ENCODE measurements at places on chromosomes 2 and 18.

- DNase-seq = no peak
Observed at GRCh38 chr2:217294211-217294610, 434.3 kb upstream of the TNP1 start.

DNA sequence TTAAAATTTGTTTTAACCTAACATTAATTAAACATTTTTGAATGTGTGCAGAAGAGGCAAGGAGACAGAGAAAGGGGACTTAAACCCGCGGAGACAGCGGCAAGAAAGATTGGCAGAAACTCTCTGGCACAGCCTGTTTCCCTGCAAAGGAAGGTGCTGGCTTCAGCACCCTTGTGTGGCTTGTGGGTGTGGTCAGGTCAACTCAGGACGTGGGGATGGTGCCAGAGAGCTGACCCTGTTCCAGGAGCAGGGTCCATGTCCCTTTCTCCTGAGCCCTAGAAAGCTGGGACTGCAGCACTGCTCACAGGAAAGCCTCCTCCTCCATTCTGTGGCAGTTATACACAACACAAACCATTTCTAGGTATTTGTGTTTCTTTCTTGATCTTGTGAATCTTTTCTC, 176.2 kb upstream of the ST6GAL2 start:
- no peak for DNase-seq

GRCh38 chr2:27042159-27042661, 9.3 kb upstream of the AGBL5 start:
- DNase-seq = no peak

DNA sequence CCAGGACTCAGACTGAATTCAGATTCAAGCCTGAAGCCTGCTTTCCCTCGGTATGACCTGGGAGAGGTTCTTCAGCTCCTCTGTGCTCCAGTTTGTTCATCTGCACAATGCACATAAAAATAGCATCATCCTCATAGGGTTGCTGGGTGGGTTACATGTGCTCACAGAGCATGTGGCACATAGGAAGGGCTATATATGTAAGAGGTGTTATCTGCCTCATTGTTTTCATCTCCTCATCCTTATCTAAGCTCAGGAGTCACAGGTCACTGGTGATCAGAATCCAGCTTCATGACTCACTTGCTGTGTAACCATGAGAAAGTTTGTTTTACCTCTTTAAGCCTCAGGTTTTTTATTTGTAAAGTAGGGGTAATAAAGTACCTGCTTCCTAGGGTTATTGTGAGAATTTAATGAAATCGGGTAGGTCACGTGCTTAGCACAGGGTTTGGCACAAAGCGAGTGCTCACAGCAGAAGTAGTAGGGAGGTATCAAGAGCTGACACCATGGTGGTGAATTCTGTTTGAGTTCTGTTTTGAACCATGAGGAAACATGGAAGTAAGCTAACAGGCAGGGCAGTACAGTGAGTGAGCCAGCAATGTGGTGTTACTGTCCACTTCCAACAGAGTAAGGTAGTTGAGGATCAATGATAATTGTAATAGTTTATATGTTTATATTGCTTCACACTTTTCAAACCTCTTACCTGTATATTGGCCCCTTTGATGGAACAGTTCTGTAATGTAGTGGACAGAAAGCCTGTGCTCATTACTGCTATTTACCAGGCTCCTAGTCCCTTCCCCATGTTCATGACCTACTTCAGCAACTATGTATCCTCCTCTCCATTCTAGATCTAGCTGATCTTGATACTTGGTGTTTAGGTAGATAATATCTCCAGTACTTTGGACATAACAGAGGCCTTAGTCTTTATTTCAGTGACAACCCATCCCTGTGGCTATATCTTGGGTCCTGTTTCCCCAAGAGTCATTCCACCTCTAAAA, 141.4 kb upstream of the LTBP1 start:
- no peak for DNase-seq

DNA sequence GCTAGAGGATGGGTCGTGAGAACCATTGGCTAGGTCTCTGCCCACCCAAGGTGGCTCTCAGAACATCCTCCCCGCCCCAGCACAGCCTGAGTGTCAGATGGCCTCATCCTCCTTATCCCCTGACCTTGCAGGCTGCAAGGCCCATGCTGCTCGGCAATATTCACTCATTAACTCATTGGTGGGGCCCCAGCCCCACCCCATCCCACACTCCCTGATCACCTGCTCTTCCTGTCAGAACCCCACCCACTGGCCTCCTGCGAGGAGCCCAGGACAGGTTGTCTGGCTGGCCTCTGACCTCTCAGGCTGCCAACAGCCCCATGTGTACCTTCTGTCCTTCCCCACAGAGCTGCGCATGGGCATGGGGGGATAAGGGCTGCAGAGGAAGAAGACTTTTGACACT, 5.3 kb downstream of the ADCY3 start:
- no peak for DNase-seq

GRCh38 chr2:180872255-180872654, 108.2 kb upstream of the UBE2E3 start:
- DNase-seq = no peak

All from CD4-positive, alpha-beta T cell treated with Interleukin-17A for 4 hours (primary cell).